Left cardiac atrium (tissue), 4 donors: ENCODE measurements at places on chromosomes 11 and 22. TPM values are rescaled to one million over a fixed set of nuclear protein-coding genes. Genes with fewer than 3 reads are reported as not detected.

ST14 gene
- 2.9 TPM for total RNA-seq

SEC14L6 gene
- total RNA-seq: 0.56 TPM

SORL1 gene
- total RNA-seq: 10.6 TPM

YPEL4 gene
- 1.1 TPM for total RNA-seq

PARVA gene
- 105 TPM for total RNA-seq

GRCh38 chr11:17515443-17516176 is 28.6 kb downstream of the USH1C start:
- DNase-seq: no peak

- DNase-seq: no peak
These were observed 9.0 kb upstream of the RCN1 start for GRCh38 chr11:32081901-32082300.

GRCh38 chr22:20221421-20222340 is 46.4 kb downstream of the RTN4R start:
- DNase-seq: no peak

- DNase-seq: no peak
These were observed 298.7 kb upstream of the ZC3H12C start for GRCh38 chr11:109794501-109794900.

GRCh38 chr11:32331792-32332191 is 103.5 kb downstream of the WT1 start:
- no peak for DNase-seq

GRCh38 chr22:43630451-43630850 is 181.7 kb downstream of the EFCAB6 start:
- no peak for DNase-seq

GRCh38 chr11:62464655-62465054 is 45.8 kb downstream of the SCGB1A1 start:
- DNase-seq: no peak

GRCh38 chr11:69594481-69594880 is 46.5 kb upstream of the CCND1 start:
- no peak for DNase-seq

GRCh38 chr11:5507177-5507932 is 2.4 kb downstream of the UBQLN3 start:
- DNase-seq: no peak
